ENCODE measurements at places on chromosomes 3 and 15.

DNA sequence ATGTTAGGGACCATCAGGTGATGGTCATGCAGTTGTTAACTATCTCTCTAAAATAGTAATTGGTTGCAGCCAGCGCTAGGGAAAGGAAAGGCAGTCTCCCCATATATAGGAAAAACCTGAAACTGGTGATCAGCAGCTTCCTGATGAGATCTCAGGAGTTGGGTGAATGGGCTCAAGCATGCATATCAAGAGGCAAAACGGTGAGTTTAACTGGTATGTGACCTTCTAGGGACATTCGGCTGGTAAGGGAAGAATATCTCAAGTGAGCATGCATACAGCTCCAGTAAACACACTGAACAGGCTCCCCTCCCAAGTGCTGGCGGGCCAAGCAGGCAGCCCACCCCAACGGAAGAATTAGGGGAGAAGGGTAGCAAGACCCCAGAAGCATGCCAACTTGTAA is 49.3 kb upstream of the ROBO2 start:
- no peak for DNase-seq

GRCh38 chr15:48592221-48592731 is 53.2 kb downstream of the FBN1 start:
- DNase-seq: no peak

- no peak for DNase-seq
Measured at GRCh38 chr3:136957751-136958288, at the start of gene IL20RB. IL20RB (plus strand) TSS chr3:136957983; CDS start chr3:136958114, 131 bp downstream.

DNA sequence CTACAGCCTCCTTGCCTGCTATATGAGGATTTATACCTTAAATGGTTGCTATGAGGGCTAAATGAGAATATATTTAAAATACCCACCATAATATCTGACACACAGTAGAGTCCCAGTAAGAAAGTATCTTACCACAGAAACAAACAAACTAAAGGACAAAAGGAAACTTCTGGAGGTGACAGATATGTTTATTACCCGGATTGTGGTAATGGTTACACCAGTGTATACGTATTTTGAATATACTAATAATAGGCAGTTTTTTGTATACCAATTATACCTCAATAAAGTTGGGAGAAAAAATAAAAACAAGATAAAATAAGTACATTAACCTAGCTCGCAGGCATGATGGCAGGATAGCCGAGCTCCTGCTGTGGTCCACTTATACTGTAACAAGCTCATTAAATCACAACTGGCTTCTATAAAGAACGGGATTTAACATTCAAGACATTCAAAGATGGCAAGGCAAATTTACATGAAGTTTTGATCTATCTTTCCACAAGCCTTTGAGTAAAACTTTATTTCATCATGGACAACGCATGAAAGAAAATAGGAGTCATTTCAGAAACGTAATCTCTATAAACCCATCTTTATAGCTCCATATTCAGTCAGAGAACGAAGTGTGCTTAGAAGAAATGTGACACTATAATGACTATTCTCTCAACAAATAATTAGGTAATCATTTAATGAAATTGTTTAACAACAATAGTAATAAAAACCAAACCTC is 1.5 kb downstream of the RPN1 start:
- DNase-seq: no peak

DNA sequence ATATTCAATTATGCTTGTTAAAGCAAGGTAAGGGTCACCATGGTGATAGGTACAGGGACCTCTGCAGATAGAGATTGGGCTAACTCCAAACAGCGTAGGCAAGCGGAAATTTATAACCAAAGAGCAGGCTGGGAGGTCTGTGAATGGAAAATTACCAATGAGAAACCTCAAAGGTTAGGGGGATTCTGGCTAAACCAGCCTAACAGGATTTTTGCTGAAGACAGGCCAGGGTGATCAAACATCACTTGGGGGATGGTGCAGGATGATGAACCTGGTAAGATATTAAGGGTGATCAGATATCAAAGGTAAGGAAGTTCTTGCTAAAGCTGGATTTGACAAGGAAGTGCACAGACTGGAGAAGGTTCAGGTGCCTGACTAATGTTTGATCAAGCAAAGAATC is 35.3 kb upstream of the SNRPN start:
- no peak for DNase-seq

DNA sequence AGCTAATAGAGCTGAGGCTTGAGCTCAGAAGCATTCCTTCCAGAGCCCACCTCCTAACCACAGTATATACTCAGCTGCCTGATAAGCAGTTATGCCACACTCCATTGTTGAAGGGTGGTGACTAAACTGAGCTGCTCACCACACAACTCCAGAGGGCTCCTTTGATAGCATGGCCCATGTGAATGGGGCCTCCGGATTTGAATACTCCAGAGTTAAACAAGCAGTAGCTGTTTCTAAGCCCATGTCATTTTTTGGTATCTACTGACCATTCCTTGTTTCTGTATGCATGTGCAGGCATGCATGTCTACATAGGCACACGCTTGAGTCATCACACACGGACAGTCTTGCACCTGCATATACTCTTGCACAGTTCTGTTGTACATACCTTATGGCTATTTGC is 28.9 kb downstream of the IGSF10 start:
- no peak for DNase-seq

DNA sequence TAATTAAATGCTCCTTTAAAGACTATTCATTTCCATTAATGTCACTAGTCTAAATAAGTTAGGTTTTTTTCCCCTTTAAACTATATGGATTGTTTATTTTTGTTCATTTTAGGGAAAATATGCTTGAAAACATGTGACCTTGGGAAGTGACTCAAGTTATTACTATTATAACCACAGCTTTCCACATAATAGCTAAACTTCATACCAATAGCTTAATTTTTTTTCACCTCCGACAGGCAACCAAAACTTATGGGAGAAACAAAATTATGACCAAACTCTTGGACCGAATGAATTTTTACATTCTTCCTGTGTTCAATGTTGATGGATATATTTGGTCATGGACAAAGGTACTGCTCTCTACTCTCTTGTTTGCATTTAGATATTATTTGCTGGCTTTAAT is 16.2 kb downstream of the CPA3 start:
- DNase-seq: no peak

- DNase-seq: no peak
Measured at GRCh38 chr15:33074942-33075341, 119.6 kb downstream of the FMN1 start.

- DNase-seq: no peak
Measured at GRCh38 chr15:98755138-98755537, 106.8 kb downstream of the IGF1R start.

- DNase-seq: no peak
Measured at GRCh38 chr15:60973637-60974415, 255.3 kb downstream of the RORA start.

DNA sequence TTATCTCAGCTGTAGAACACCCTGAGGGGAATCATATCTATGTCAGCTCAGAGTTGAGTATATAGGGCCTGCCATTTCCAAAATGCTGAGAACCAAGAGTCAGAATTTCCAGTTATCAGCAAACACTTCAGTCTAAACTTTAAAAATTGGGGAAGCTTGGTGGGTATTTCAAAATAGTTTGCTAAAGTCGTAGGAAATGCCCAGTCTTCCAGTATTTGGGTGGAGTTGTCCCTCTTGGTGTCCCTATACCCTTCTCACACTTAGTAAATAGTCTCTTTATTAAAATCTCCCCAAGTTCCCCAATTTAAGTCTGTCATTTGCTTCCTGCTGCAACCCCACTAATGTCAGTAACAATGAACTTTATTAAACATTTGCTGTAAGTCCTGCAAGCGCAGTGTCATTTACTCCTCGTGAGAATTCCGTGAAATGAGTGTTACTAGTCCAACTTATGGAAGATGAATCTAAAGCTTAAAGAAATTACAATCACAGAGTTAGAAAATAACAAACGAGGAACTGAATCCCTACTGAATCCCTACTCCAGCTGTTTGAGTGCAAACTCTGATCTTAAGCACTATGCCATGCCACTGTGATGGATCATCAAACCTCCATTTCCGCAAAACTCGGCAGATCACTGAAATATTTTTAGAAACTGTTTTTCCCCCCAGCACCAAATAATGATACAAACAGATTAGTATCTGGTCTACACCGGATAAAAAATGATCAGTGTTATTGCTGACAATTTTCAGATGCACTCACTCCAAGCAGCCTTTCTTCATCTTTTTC is 341.7 kb upstream of the PROK2 start:
- DNase-seq: no peak

DNA sequence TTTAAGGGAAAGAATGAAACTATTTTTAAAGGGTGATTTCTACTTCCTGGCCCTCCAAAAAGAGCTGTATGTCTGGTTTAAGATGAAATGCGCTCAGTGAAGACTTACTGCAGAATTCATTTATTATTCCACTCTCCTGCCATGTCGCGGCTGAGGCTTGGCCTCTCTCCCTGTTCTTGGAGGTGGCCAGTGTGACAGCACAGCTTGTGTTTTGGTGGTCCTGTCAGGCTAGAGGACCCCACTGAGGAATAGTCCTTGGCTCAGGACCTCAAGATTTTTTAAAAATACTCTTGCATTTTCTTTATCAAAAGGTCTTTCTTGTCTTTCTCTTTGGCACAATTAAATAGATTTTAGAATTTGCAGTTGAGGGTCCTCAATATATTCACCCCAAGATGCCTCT is 384.4 kb downstream of the LRTM1 start:
- DNase-seq: no peak

DNA sequence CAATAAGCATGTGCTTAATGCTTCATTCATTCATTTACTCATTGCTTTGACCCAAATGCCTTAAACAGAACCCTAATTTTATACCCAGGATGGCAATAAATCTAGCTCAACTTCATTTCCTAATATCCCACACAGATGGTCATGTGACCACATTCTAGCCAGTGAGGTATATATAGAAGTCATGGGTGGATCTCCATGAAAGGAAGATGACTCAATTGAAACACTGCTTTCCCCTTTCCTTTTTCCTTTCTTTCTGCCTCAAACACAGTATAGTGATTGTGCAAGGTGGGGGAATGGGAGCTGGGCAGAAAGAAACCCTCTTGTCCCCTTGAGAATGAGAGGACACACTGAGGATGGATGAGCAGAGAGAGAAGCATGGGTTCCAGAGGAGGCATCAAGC is 183.5 kb upstream of the PRICKLE2 start:
- no peak for DNase-seq

- DNase-seq: no peak
Measured at GRCh38 chr15:92123962-92124656, 269.6 kb upstream of the ST8SIA2 start.

GRCh38 chr15:52343831-52344230 is 48.2 kb upstream of the MYO5C start:
- DNase-seq: no peak

DNA sequence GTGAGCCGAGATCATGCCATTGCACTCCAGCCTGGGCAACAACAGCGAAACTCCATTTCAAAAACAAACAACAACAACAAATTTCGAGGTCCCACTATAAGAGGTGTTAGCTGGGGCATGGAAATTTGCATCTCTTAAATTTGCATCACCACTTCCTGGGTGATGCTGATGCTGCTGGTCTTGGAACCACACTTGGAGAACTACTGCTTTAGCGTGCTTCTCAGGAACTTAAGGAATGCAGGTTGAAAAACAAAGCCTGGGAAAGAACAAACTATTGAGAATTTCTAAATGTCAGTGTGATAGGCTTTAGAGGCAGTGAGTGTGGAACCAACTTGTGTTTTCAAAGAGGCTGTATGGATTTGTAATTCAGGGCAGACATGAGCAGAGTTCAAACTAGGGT is 858.4 kb upstream of the ARPP21 start:
- DNase-seq: no peak

DNA sequence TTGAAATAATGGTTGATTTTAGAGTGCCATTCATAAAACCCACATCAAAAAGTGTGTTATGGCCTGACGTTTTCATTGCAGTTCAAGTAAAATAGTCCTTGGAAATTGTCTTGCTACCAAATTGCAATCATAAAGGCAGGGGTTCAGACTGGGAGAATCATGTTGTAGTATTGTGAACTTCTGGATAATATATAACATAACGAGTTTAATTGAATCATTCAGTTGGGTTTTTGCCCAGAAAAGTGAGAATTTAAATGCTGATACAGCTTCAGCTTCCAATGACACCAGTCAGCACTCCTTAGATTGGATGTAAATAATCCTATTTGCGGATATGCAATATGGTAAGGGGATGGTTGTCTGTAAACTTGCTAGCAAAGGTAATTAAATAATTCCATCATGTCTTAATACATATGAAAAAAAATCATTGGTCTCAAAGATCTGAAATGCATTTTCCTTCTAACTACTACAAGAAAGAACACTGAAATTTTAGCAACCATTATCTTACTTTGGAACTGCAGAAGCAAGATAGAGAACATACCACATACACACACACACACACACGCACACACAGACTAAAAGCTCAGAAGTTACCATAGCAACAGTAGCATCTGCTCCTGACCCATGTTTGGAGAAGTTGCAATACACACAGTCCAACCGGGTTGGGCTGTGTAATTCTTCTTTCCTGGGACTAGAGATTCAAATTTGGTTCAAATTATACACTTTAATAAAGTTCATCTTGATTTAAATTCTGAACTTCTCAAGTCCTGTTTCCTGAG is 686.2 kb upstream of the NR2F2 start:
- DNase-seq: no peak

- no peak for DNase-seq
Measured at GRCh38 chr3:21331857-21332256, 419.2 kb downstream of the ZNF385D start.

GRCh38 chr3:153069598-153070510 is 92.2 kb upstream of the RAP2B start:
- no peak for DNase-seq

DNA sequence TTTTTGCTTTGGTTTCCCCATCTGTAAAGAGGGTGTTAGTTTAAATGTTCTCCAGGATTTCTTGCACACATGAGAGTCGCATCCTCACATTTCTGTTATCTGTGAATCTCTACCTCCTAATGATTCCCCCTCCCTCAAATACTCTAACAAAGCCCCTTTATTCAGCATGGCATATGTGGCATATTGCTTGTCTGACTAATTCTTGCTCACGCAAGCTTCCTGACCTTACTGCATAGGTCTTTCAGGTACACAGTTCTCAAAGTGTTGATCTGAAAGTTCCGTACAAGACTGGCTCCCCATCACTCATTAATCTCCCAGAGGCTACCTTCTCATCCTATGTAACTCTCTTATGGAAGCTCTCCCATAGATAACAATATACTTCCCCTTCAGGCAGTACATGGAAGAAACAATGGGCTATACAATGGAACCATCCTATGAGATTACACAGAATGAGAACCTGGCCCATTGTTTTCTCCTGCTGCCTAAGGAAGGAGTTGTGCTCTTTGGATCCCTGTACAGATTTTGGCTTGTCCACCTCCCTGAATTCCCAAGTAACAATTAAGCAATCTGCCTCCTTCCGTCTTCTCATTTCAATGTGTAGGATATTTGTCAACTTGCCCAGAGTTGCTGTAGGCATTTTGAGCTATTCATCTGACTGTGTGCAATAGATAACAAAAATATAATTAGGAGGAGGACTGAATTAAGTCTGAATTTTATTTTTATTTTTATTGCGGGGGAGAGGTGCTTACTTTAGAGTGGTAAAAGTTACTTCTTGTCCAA is 51.0 kb downstream of the PPARG start:
- DNase-seq: no peak

GRCh38 chr15:31497838-31498237 is 171.2 kb downstream of the KLF13 start:
- DNase-seq: no peak

Measured in GM19239 (cell line).